ENCODE measurements at places on chromosomes 16 and 17.

DNA sequence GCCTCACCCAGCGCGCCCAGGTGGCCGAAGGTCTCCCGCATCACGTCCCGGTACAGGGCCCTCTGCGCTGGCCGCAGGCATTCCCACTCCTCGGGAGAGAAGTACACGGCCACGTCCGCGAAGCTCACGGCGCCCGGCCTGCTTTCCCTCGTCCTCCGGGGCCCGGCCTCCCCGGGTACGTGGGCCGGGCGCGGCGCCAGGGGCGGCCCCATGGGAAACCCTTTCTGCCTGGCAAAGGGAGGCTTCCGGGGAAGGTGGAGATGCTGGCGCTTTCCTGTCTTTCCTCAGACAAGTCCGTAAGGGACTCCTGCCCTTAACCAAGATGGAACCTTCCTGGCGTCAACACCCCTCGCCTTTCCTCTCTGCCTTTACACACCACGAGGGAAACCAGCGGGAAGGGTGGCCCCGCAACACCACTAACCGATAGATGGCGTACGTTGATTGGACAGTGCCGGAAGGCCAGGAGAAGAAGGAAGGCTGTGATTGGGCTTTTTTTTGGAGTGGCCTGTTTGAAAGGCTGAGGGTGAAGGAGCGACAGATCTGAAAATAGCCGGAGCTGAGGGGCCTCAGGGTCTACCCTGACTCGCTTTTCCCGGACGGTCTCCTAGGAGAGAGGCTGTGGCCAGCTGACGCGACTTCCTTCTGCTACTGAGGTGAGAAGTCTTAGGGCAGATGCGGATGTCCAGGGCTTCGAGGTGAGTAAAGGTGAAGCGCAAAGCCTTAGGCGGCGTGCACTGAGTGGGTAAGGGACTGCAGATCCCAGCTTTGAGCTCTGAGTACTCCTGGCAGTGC is at the start of gene ZNF785:
TSS of gene ZNF785 (minus strand) at position 298 of the 792 bp plus-strand sequence. CDS start at position 212, 86 bp downstream.
- peak; percentile 98 for DNase-seq

DNA sequence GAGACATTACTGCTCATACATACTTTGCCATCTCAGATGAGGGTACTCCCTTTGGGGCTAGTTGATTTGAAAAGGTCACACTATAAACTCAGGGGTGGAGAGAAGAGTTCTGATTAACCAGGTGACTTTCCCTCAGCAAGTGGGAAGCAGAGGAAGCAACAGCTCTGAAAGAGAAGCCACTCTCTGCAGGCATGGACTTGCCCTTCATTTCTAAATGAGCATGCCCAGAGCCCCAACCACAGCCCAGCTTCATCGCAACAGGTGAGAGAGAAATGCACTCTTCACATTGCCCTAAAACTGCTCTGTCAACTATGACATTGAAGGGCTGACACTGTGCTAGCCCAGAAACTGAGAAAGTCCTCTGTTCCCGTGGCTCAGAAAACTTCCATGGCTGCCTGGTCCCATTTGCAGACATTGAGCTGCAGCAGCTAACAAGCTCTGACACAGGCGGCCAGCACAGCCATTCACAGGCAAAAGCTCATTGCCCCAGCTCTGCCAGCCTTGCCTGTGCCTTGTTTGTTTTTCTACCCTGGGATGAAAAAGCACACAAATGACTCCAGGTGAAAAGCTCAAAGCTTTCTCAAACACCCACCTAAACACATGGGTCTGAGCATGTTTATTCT is 419.8 kb upstream of the DYNLRB2 start:
- no peak for DNase-seq

DNA sequence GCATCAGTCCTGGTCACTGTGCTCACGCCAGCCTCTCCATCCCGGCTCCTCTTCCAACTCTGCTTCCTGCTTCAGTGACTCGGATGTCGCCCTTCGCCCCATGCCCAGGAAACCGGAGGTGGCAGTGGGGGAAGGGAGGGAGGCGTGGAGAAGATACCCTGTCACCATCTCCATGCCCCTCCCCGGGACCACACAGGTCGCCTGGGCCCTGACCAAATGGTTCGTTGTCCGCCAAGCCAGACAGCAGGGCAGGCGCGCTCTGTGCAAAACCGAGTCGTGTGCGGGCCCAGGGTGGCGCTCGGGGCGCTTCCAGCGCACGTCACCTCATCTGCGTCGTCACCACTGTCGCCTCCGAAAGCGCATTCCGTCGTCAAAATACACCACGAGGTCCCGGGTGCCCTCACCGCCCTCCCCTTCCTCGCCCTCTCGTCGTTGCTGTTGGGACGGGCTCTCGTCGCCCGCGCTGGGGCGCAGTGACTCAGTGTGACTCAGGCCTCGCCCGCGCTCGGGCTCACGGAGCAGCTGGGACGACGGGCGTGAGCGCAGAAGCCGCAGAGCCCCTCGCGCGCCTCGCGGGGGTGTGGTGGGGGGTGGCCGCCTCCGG is 39.2 kb downstream of the ZNF778 start:
- DNase-seq: peak; percentile 72

- peak; percentile 89 for DNase-seq
Measured at GRCh38 chr17:42325026-42325425, 36.7 kb downstream of the STAT5A start.

DNA sequence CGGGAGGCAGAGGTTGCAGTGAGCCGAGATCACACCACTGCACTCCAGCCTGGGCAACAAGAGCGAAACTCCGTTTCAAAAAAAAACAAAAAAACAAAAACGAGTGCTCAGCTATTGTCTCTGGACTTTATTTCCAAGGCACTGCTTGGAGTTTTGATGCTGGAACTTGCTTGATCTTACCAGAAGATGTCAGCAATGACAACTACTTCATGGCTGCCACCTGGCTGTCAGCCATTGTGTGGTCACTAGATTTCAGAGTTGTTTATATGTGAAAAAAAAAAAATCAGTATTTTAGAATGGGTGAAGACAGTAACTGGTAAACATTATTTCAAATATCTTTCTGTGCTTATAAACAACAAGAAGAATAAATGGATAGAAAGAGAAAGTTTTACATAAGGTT is 26.3 kb upstream of the OR4D1 start:
- DNase-seq: peak; percentile 38

Data from Daoy (cell line).